Endodermal cell (in vitro differentiated cells): ENCODE measurements at places on chromosomes 5 and 9. TPM values are rescaled to one million over a fixed set of nuclear protein-coding genes. Genes with fewer than 3 reads are reported as not detected.

Gene STK32A
- 21.8 to 35.3 TPM (median 22.4 TPM) in 3 replicates for total RNA-seq

Gene FIBCD1
- total RNA-seq = 3.5 and 3.7 TPM in 2 replicates

Gene MED10
- total RNA-seq = 24.4 to 31.1 TPM (median 28.6 TPM) in 3 replicates

Gene PDCD1LG2
- total RNA-seq = not detected in 2 replicates

Gene GM2A
- 47.6 and 55.2 TPM in 2 replicates for total RNA-seq

Gene GAS1
- total RNA-seq = 4.8 and 6.4 TPM in 2 replicates

Gene RAD1
- total RNA-seq = 21.8 to 33.6 TPM (median 29.8 TPM) in 3 replicates

Gene CCDC187
- total RNA-seq = 0.04 to 0.15 TPM in 2 of 3 replicates, not detected in the other

Gene HSD17B3
- not detected in 3 replicates for total RNA-seq

Gene SPATA31C1
- total RNA-seq = 0.09 TPM in 1 of 2 replicates, not detected in the other

Gene SLC36A3
- total RNA-seq = not detected in 3 replicates

Gene DRD1
- total RNA-seq = 0.16 to 0.53 TPM (median 0.34 TPM) in 3 replicates

Gene IFNE
- 0.84 and 1.5 TPM in 2 replicates for total RNA-seq
